ENCODE measurements at places on chromosomes 6 and 20. TPM values are rescaled to one million over a fixed set of nuclear protein-coding genes. Genes with fewer than 3 reads are reported as not detected.
A peak's percentile ranks its signal among the peaks of the same experiment; 100 is the strongest.

DNA sequence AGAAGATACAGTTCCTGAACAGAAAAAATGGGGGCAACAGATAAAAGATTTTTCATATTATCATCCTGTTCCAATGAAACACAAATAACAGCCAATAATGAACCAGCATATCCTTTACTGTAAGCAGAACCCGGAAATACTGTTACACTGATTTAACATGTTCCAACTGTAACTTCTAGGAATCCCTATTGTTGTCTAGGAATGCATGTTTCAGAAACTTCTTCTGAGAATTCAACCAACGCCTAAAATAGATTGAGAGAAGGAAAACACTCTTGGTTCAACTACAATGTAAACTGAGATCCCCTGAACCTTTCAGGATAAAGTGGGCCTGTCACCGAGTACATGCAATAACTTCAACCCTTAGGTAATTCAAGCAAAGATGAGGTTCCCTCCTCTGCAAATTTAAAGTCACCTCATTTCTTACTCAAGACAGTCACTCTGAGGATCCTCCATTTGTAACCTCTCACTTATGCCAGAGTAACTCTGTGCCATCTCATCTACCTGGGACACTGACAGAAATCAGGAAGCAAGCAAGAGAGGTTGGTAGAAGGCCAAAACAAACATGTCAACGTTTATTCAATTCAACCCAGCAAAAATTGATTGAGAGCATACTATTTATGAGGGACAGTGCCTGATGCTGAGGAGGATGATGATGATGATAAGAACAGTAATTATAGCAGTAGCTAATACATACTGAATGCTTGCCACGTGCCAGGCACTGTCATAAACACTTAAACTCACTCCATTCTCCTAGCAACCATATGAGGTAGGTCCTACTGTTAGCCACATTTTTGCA is 14.1 kb downstream of the UBE3D start:
- no peak for DNase-seq

DNA sequence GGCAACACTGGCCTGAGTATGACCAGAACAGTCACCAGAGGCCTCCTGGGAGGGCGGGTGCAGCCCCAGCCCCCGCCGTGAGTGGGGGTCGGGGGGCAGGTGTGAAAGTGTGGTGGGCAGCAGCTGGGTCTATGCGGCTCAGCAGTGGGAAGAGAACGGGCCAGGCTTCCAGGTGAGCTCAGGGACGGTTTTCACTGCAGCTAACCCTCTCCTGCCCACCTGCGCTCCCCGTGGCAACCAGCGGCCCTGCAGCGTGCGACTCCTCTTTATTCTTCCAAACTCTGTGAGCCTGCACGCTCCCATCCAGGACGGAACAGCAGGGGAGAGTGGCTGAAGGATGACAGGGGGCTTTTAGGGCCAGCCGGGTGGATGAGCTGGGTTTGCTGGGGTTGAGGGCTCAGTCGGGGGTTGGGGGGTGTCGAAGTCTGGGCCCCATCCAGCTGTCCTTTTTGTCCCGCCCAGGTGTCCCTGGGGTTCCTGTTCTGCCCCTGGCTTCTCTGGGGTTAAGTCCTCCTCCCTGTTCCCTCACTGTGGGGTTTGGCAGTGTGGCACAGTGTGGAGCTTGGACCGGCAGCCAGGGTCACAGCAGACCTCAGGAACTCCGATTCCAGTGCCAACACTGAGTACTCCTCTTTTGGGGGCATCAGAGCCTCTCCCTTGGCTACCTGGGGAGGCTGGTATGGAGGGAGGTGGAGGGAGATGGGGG is 859 bp upstream of the BIRC7 start:
- DNase-seq: no peak

- DNase-seq: peak; percentile 44
Measured at GRCh38 chr6:39669207-39669972, 55.8 kb downstream of the KIF6 start.

GRCh38 chr20:57867181-57867803 is 157.5 kb upstream of the PMEPA1 start:
- DNase-seq: no peak

DNA sequence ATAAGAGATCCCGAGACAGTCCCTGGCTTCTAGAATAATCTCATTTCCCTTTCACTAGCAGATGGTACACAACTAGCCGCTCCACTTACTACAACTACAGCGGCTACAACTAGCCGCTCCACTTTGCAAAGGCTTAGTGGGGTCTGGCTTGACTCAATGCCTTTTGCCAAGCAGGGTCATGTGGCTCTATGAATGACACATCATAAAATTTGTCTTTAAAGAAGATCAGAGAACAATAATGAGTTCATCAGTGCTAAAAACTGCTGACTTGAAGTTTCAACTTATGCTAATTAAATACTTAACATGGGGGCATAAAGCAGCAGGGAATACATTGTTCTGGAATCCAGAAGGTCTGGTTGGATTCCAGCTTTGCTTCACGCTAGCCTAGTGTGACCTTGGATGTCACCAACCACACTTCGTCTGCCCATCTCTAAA is 2.0 kb upstream of the MICAL1 start:
- DNase-seq: no peak

DNA sequence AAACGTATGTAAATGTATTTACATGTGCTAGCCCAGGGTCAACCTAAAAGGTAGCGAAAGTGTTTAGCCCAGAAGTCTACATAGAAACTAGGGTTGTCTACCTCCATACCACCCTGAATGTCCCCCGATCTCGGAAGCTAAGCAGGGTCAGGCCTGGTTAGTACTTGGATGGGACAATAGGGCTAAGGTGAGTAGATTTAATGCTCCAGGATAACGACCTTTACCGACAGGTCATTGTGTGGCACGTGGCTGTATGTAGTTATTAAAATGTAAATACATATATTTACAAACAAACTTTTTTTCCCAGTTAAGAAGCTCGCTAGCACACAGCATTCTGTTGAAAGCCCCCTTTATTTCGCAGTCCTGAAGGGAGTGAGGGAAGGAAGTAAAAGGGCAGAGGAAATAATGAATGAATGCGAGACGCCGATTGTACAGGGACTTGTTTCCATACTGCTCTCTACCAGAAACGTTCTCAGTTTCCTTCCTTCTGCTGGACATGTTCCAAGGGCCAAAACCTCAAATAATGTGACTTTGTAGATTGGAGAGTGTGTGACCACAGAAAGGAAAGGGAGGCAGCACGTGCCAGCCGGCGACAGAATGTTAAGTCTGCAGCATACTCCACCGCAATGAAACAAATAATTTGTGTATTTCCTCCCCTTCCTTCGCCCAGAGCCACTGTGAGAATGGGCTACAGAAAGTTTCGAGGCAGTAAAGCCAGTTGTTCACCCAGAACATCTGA is 612 bp downstream of the ADAT2 start:
- DNase-seq: peak; percentile 23

DNA sequence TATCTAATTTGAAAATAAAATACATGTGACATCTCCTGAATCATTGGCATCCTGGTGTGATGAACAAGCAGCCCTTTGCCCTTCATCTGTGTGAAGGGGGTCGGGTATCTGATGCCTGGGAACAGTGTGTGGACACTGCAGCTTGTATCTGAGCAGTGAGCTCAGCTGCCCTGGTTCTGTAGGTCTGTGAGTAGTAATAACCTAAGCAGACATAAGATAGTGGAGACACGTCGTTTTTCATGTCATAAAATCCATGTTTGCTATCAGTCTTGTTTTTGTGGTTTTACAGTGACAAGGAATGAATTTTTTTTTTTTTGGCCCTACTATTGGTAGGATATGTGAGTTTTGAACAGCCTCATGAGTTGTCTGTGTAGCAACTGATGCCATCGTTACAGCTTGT is 133.0 kb downstream of the JARID2 start:
- peak; percentile 28 for DNase-seq

GRCh38 chr6:23316131-23316530 is 746.8 kb downstream of the HDGFL1 start:
- peak; percentile 35 for DNase-seq

DNA sequence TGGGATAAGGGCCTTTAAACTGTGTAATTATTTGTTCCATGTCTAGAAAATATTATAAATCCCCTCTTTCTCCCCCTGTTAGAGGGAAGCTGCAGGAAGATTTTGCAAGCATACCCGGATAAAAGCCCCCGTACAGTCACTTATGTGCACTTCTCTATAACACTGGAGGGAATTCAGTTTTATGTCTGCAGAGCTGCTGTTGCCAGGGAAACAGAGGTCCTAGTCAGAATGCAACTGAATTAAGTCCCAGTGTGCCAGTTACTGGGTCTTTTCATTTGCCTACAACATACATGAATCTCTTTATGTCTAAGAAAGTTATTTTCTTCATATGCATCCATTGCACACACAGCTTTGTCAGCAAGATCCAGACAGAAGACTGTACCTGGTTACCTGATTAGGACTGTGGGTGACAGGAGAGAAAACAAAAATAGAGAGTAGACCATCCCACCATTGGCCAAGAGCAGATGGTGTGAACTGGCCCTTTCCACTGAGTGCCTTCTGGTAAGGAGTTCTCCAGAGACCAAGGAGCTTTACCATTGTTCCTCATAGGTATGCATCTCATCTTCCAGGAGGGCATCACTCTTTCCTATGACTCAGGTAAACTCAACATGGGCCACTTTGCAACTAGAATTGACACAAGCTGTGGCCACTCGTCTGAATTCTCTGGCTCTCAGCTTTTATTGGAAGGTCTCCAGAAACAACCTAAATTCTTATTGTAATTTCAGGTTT is 180.8 kb upstream of the PHACTR1 start:
- DNase-seq: no peak

GRCh38 chr20:48653706-48654051 is 174.1 kb downstream of the PREX1 start:
- DNase-seq: no peak

- DNase-seq: no peak
Measured at GRCh38 chr6:78076371-78076770, 423.5 kb downstream of the MEI4 start.

- DNase-seq: no peak
Measured at GRCh38 chr6:42390228-42390934, 61.3 kb downstream of the TRERF1 start.

GRCh38 chr6:134787261-134787877 is 162.5 kb downstream of the ALDH8A1 start:
- DNase-seq: peak; percentile 74

GRCh38 chr20:34022151-34022838 is 28.6 kb downstream of the RALY start:
- DNase-seq: no peak

GRCh38 chr6:151021896-151022295 is 156.4 kb downstream of the MTHFD1L start:
- DNase-seq: peak; percentile 43

DNA sequence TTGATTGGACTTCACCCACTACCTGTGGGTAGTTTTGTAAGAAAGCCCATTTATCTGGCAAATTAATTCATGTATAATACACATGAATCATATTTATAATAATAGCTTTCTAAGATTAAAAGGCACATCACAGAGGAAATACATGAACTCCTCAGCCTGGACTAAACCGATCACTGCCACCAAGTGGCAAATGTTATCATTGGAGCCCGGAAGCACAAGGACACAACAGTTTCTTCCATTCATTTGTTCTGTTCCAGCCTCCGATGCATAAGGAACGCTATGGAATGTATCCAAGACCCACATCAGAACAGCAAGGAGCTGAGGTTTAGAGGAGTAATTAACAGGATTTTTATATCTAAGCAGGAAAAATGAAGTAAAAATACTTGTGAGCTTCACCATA is 13.9 kb upstream of the IPCEF1 start:
- peak; percentile 58 for DNase-seq

DNA sequence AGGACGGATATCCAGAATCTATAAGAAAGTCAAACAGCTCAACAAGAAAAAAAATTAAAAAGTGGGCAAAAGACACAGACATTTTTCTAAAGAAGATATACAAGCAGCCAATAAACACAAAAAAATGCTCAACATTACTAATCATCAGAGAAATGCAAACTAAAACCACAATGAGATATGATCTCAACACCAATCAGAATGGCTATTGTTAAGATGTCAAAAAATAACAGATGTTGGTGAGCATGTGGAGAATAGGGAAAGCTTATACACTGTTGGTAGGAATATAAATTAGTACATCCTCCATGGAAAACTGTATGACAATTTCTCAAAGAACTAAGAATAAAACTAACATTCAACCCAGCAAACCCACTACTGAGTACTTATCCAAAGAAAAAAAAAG is 23.3 kb upstream of the OSTM1 start:
- DNase-seq: no peak

DNA sequence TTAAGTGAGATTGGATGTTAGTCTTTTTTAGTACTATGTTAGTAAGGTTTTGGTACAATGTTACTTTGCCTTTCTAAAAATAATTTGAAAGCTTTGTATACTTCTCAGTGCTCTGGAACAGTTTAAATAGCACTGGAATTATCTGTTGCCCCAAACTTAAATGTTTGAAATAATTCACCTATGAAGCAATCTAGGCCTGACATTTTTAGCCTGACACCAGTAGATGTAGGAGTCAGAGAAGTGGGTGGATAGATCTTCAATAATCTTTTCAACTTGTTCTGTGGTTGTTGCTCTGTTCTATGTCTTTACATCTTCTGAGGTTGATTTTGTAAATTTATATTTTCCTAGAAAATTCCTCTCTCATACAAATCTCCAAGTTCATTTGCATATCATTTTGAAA is 103.1 kb upstream of the ADGRF1 start:
- peak; percentile 33 for DNase-seq

GRCh38 chr6:166861961-166862286 is 94.4 kb downstream of the RNASET2 start:
- no peak for DNase-seq

DNA sequence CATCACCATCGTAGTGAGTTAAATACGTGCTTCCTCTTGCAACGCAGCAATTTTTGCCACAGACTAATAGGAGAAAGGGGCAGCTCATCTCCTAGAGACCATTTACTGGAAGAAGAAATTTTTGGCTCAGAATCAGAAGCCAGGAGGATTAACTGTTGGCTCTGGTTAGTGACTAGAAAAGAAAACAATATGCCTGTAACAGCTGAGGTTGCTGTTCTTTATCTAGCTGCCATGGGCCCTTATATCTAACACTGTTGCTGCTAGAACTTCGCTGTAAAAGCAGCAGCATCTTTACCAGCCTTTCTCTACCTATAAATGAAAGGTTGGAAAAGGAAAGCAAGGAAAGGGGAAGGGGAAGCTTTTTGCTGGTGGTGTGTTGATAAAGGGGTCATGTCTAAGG is 65.9 kb downstream of the FAM135A start:
- DNase-seq: peak; percentile 35

GRCh38 chr6:127452803-127453202 is 6.4 kb downstream of the KIAA0408 start:
- DNase-seq: no peak

DNA sequence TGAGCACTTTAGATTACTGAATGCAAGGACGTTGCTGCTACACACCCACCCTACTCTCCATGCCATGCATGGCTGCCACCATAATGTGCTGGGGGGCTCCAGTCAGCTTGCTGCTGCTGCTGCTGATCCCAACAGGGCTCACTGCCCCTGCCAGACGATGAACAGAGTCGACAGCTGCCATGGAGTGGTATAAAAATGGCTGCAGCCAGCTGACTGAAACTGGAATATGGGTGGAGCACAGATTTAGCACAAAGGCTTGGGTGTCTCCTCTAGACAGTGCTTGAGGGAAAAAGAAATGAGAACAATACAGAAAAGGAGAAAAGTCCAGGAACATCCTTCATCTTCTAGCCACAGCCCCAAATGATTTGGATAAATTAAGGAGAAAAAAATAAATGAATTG is 150.7 kb downstream of the PDSS2 start:
- no peak for DNase-seq

Gene CFB
- 1.8 TPM for total RNA-seq

Gene WFDC5
- not detected for total RNA-seq

Gene LST1
- not detected for total RNA-seq

Gene TMEM244
- total RNA-seq: 0.28 TPM

Gene RIPOR3
- total RNA-seq: 0.54 TPM

Gene NR2E1
- not detected for total RNA-seq

Gene CDSN
- total RNA-seq: not detected

Gene LY6G6F
- not detected for total RNA-seq

Gene SLC17A3
- total RNA-seq: not detected

Gene PAK5
- not detected for total RNA-seq

Gene MEI4
- not detected for total RNA-seq
